ENCODE measurements at places on chromosomes 2 and 18.

DNA sequence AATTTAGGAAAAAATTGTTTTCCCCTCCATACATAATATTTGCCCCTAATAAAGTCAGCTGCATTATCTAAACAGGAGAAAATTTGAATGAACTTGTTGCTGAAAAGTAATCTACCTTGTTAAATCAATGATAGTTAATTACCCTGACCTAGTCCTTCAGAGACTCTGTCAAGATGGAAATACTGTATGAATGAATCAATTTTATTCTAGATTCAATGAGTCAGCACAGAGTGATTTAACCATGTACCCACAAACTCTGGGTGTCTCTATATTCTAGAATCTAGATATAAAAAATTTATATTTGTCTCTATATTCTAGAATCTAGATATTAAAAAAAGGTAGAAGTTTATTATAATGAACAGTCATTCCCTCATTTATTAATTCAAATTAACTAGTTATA is 36.2 kb downstream of the NDUFAF7 start:
- no peak for DNase-seq

DNA sequence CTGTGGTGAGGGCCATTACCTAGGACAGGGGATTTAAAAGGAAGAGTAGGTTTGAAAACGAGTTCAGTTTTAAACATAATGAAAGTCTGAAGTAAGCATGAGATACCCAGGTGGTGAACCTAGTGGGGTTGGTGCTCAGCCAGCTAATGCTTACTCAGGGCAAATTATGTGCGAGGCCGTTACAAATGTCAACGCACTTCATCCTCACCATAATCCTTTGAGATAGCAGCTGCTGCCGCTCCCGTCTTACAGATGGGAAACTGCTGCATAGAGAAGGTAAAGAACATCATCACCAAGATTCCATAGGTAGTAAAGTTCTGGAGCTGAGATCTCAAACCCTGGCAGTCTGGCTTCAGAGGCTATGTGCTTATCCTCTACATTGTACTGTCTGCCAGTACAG is 209.0 kb downstream of the DYM start:
- DNase-seq, result no peak

DNA sequence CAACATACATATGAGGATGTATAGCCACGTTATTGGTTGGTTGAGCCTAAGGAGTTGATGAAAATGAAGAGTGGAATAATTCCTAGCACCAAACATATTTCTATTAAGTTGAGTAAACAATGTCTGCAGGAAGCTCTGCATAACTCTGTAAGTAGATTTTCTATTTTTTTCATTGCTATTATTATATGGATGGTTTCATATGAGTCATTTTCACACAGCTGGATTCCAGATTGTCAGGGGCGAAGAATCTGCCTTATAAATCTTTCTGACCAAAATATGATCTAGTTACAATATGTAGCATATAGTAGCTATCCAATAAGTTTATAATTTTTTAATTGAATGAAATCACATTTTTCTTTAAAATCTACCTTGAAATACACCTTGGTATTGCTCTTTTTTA is 468.0 kb upstream of the PKDCC start:
- DNase-seq, result no peak

DNA sequence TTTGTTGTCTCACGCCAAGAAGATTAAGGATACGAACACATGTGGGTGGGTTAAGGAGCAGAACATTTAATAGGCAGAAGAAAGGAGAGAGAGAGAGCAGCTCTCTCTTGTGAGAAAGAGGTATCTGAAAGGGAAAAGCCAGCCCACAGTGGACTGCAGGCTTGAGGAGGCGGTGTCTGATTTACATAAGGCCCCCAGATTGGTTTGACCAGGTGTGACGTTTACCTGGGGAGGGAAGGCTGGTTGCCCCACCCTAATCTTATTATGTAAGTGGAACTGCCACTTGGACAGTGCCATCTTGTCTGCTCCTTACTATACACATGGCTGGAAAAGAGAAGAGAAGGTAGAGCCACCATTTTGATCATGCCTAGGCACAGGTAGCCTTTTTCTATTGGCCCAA is 189.2 kb downstream of the NCK2 start:
- DNase-seq, result no peak

DNA sequence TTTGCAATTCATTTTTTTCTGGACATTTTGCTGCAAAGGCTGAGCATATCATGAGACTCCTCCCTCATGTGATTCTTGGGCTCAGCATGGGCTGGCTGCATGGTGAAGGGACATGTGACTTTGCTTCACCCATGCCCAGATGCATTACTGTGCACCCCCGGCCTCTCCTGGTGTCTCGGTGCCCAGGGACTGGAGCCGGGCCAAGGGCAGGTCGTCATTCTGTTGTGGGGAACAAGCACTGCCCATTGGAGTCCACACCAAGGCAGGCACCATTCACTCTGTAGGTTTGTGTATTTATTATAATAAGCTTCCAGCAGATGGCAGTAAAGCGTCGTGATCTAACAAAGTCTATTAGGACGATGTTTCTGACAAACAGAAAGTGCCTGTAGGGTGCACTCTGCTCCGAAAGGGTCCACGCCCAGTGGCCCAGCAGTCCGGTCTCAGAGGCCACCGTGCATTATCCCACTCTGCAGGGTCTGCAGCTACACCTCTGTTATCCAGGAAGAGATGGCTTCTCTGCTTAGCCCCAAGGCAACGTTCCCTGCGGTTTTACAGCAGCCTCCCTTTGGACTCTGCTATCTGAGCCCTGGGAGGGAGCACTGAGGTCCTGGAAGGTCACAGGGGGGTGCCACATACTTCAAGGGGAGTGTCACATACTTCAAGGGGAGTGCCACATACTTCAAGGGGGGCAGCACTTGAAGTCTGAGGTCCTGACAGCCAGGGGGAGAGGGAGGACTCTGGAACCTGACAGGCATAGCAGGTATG is 219.6 kb downstream of the TSN start:
- DNase-seq, result no peak

GRCh38 chr2:74037379-74037860 is 52.7 kb downstream of the TET3 start:
- DNase-seq, result no peak

DNA sequence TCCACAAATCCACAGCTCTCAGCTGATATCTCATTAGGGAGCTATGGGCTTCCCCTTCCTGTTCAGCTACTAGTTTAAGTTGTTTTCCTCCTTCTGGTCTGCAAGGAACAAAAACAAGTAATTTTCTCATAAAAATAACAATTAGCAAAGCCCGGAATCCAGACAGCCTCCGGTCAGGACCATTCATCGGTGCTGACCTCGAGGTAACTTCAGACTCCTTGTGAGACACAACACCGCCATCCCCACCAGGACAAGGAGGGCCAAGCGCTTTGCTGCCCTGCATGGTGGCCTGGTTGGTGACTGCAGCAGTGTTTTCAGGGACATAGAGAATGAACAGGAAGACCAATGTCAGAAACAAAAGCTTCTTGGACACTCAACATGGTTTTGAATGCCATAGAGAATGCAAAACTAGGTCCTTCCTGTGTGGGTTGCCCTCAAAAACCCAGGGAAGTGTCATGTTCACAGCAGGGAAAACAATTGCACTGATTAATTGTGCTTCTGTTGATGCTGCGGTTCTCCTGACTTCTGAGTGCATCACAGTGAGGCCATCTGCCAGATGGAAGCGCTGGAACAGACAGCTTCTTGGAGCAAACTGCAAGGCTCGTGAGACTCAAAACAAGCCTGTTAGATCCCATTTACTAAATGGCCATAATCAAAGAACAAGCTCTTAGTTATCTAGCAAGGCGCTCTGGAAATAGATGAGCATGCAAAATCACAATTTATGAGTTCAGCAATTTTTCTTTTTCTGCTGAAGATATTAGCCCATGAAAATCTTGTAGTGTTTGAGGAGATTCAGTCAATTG is 77.1 kb downstream of the HS1BP3 start:
- no peak for DNase-seq

DNA sequence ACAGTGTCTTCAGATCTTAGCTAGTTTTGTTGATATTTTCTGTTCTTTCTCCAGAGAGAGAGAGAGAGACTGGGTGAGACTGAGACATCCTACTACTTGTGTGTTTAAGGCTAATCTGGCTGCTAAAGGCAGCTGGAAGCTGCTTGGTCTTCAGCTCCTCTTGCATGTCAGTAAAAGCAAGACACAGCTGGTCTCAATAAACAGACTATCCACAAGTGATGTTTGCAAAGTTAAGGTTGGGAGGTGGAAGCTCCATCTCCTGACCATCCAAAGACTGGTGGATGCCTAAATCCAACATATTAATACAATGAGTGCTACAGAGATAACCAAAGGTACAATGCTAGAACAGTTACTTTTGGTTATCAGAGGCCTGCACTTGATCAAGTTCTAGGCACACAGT is 17.8 kb downstream of the ERFE start:
- no peak for DNase-seq

DNA sequence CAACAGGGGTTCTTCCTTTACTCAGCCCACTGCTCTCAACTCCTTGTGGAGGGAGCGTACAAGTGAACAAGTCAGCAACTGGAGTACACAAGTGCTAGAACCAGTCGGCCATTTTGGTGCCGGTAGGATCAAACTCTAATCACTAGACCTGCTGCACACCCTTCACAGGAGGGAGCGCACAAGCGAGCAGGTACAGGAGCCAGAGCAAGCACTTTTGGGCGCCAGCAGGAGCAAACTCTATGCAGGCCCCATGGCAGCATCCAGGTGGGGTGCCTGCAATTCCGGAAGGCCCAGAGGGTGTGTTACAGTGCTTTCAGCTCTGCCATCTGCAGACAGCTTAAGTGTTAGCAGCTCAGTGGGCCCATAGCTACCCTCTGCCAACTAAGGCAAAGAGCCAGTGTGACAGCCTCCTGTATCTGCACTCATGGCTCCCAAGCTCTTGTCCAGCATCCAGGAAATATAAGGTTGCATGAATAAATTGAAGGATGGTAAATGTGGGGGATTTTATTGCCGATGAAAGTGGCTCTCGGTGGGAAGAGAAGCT is 426.1 kb downstream of the DCC start:
- no peak for DNase-seq

DNA sequence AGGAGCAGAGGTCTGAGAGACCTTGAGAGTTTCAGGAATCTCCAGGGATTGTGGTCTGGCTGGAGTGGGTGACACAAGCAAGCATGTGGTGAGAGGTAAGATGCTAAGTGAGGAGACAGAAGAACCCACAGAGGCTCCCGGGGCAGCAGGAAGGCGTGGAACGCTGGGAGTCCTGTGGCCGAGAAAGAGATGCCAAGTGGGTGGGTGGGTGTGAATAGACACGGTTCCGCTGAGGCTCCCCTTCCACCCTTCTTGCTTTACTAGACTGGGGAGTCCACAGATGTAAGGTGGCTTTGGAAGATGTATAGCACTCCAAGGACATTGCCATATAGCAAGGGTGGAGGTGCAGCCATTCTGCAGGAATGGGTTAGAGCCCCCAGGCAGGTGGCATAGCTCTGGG is 4.2 kb downstream of the TEX51 start:
- DNase-seq, result no peak

DNA sequence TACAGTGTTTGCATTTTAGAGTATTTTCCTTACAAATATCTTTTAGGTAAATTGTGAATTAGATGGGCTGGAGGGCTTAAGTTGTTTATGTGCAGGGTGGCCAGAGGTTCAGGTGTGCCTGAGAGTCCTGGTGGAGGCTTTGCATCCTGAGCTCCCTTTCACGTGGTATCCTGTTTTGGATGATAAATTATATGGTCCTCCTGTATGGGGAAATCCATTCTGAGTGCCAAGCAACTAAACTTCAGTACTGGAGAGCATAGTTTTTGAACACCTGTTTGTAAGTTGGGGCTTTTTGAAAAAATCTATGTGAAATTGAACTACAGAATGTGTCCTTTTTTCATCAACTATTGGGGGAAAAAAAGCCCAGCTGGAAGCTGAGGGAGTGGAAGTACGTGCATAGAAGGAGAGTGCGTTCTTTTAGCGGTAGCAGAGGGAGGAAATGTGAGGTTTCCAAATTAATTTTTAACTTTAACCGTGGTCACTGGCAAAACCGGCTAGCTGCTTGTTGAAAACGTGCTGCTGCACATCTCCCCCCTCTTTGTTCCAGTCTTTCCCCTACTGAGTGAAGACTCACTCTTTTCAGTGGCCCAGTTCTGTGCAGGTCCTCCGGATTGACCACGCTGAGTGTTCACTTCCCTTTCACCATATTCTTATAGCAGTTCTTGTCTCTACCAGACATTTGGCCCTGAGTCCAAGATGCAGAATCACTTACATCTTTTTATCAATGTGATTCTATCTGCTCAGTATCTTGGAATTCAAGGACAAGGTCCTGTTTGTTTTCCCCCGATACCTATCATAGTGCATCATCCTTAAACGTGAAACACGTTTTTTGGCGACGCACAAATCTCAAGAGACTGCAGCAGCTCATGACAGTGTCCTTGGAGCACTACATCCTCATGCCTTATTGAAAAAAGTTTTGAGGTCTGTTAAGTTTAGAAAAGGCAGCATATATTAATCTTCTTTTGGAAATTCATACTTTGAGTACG is 15.3 kb downstream of the CNOT11 start:
- DNase-seq, result no peak

DNA sequence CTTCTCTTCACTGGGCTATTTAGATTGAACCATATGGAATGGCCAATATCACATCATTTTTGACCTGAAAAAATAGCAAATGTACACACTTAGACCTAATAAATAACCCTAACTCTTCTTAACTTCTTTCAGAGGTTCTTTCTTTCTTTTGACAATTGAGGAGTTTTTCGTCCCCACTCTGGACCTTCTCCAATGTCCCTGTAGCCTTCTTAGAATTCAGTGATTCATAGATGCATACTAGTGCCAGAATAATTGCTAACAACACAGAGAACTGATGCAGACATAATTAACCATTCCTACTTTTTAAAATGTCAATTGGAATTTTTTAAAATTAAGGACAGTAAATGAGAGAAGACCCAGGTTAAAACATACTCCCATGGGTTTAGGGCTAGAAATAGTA is 20.0 kb downstream of the DAPL1 start:
- no peak for DNase-seq

DNA sequence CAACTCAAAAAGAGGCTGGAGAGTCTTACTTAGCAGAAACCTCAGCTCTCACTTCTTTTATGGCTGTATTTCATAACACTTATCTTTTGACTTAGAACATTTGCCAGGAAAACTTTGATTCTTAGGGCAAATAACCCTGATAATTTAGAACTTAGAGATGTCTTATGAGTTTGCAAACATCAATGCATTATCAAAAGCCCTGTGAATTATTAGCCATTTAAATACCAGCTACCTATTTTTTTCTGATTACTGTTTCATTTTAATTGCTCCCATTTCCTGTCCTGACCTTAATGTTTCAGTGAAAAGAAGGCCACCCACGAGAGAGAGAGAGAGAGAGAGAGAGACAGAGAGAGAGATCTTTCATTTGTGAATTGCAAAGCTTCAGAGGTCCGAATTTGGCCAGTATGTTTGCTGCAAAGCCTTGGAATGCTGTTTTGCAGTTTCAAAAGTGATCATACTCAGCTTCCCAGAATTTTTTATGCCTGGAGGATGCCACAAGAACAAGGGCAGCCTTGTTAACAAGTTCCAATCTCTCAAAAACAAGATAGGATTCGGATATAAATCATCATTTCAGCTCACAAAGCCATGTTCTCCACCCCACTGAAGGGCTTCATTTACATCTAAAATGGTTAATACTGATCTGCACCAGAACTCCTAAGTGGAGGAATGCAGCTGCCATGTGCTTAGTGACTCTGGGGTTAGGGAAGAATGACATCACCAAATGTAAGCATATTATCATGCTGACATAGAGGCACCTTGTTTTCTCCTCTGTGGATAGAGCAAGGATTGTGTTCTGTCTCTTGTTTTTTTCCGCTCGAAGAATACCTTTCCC is 478.2 kb downstream of the ARHGAP15 start:
- DNase-seq, result no peak

- no peak for DNase-seq
Measured at GRCh38 chr2:216679658-216680024, 15.7 kb downstream of the IGFBP5 start.

GRCh38 chr2:115739574-115739973 is 1297.1 kb downstream of the DPP10 start:
- no peak for DNase-seq

- DNase-seq, result no peak
Measured at GRCh38 chr2:41204315-41204714, 752.4 kb upstream of the SLC8A1 start.

Measured in stimulated activated CD4-positive, alpha-beta T cell treated with anti-CD3 and anti-CD28 coated beads, Interleukin-1b, Interleukin-23, amount 100 ng/mL, for 1 hour (primary cell).